ENCODE measurements at places on chromosomes 4 and X.

DNA sequence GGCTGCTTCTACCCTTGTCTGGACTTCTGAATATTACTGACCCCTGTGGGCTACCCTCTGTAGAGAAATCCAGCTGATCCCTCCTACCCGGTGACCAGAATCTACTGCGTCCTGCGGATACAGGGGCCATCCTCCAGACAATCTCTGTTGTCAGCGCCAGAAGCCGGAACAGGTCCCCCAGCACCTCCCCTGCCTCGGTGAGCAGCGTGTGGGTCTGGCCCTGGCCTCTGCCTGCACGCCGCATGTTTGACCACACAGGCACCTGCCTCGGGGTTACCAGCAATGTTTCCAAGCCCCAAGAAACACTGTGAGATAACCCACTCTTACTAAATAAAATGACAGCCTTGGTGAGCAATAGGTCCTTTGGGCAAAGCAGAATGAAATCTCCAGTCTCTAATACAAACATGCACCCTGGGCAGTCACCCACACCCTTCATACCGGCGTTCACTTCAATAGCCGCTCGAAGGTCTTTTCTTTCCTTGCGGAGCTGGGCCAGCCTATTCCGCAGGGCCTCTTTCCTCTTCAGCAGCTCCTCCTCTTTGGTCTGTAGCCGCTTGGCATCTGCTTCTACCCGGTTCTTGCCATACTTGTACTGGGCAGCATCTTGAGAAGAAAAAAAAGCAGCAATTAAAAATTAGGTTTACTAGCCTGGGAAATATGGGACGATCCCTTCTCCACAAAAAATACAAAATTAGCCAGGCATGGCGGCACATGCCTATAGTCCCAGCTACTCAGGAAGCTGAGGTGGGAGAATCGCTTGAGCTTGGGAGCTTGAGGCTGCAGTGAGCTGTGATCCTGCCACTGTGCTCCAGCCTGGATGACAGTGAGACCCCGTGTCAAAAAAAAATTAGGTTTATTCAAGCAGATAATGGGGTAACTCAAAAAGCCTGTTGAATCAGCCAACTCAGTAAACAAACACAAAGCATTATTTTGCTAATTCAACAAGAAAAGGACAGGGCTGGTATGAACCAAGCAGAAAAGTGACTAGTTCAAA, 165.1 kb downstream of the AFAP1 start:
- no peak for DNase-seq

DNA sequence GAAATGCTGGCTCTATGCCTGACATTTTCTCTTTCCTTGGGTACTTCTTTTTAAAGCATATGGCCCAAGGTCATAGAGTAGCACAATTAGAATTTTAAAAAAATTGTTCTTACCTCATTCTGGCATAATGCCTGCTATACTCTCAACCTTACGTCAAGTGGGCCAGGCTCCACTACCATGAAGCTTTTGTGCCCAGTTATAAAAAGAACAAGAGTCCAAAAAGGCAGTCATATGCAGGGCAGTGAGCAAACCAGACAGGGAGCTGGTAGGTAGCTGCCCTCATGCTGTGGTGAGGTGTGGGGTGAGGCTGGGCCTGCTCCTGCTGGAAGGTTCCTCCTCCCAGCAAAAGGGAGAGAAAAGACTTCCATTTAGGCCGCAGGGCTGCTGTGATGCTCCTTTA, 64.4 kb upstream of the UCP1 start:
- no peak for DNase-seq

DNA sequence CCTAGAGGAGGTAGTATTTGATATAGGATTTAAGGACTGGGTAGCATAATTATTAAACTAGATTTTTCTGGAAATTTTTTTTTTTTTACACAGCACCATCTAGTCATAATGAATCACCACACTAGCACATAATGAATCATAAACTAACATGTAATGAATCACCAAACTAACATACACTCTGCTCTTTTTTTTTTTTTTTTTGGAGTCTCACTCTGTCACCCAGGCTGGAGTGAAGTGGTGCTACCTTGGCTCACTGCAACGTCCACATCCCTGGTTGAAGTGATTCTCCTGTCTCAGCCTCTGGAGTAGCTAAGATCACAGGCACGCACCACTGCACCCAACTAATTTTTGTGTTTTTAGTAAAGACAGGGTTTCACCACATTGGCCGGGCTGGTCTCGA, 92.5 kb downstream of the FAM13A start:
- DNase-seq = peak; percentile 79

DNA sequence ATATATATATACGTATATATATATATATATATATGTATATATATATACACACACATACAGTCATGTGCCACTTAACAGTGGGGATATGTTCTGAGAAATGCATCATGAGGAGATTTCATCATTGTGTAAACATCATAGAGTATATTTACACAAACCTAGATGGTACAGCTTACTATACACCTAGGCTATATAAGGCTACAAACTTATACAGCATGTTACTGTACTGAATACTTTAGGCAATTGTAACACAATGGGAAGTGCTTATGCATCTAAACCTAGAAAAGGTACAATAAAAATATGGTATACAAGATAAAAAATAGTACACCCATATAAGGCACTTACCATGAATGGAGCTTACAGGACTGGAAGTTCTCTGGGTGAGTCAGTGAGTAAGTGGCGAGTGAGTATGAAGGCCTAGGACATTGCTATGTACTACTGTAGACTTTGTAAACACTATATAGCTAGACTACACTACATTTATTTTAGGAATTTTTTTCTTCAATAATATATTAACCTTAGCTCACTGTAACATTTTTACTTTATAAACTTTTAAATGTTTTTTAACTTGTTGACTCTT, 13.2 kb upstream of the CCSER1 start:
- DNase-seq = no peak

GRCh38 chr4:133694416-133694815, 507.2 kb downstream of the PABPC4L start:
- DNase-seq = no peak

DNA sequence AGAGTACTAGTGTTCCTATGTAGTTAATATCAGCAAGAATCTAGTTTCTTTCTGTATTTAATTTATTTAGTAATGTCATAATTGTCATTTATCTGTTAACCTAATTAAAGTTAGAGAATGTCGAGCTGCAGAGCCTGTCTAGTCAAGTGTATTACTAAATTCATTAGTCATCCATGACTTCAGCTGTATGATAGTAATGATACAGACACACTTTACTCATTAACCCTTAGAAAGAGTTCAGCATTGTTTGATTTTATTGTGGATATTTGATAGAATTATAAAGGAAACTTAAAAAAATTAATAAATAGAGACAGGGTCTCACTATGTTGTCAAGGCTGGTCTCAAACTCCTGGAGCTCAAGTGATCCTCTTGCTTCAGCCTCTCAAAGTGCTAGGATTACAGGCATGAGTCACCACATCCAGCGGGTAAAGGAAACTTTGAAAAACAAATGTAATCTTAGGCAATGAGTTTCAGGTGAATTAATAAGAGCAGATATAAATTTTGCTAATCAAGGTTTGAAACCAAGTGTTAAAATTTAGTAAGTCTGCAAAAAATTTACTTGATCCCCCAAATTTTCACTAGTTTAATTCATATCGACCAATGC, 110.6 kb downstream of the ANK2 start:
- DNase-seq = no peak

DNA sequence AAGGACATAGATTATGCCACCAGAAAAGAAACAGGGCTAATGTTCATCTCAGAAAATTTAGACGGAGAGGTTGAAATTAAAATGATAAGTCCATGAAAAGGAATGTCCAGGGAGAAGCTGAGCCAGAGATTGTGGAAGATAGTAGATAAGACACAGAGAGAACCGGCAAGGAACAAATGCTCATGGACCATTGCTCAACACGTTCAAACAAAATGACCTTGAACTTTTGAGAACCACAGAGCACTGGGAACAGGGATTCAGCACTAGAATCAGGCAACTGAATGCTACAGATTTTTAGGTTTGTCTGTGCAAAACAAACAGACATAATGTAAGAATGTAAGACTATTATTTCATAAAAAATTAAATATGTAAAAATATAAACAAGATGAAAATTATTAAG, 206.3 kb downstream of the PDGFC start:
- peak; percentile 41 for DNase-seq

DNA sequence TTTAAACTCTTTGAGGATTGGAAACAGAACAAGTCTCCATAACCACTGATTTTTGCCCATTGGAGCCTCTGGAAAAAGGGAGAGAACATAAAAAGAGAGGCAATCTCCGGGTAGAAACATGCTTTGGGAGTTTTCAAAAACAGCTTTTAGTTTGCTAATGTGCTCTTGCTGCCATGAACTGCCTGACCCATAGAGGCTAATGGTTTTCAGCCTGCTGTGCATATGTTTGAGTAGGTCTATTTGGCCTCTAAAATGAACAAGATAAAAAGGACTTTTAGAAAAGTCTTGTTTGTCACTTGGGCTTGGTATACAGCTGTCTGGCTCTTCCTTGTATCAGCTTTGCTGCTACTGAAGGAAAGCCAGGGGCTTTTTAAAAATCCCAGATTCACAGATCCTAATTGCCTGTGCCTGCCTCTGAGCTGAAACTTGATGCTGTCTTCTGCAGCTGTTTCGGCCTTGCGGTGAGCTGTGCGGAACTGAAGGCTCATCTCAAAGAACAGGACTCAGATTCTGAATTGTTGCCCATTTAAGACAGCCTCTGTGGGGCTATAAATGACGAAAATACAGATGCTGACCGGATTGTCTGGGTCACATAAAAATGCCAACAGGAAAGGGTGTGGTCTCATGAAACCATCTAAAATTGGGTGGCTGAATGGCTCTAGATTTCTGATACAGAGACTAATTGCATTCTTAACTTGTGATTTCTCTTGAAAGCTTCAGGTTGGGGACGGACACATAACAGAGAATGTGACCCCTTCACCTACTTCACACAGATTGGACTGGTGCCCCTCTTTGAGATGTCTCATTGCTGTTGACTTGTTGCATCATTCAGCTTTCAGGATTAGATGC, 18.4 kb upstream of the ZNF41 start:
- peak; percentile 68 for DNase-seq

- peak; percentile 37 for DNase-seq
Measured at GRCh38 chrX:65697915-65698796, 30.7 kb downstream of the MSN start.

DNA sequence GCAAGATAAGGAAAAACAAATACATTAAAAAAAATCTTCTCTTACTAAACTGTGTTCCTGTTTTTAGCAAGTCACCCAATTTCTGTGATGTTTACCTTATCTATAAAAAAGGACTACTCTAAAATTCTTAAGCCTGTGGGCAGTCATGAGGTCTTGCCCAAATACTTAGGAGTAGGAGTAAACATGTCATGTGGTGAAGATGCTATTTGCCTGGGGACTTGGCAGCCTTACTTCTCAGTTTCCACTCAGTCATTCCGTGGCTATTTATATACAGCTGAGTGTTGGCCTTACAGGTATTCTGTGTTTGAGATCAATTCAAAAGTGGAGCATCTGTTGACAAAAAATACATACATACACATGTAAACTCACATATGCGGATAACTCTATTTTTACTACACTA, 89.9 kb upstream of the TLR2 start:
- peak; percentile 67 for DNase-seq

- DNase-seq = no peak
Measured at GRCh38 chr4:23885943-23886590, 3.8 kb downstream of the PPARGC1A start.

DNA sequence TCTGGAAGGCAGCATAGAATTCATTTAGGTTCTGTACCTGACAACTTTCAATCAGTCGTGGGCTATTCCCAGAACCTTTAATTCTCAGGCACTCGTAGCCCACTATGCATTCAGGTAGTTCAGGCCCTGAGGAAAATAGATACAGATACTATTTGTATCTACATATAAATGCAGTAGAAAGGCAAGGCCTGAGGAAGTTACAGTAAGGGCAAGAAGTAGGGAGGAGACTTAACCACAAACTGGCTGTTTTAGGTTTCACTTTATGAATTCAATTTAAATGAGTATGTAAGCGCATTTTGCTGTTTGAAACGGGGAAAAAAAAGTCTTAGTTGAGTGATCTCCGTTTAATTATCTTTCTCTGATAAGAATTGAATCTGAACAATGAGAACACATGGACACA, 529.4 kb upstream of the ATOH1 start:
- no peak for DNase-seq

- no peak for DNase-seq
Measured at GRCh38 chrX:138711399-138712347, at the start of gene FGF13. Gene FGF13 (minus strand): TSS chrX:138711717. CDS start chrX:138711003, 714 bp downstream.

- peak; percentile 30 for DNase-seq
Measured at GRCh38 chrX:54479136-54480111, 16.6 kb downstream of the FGD1 start.

DNA sequence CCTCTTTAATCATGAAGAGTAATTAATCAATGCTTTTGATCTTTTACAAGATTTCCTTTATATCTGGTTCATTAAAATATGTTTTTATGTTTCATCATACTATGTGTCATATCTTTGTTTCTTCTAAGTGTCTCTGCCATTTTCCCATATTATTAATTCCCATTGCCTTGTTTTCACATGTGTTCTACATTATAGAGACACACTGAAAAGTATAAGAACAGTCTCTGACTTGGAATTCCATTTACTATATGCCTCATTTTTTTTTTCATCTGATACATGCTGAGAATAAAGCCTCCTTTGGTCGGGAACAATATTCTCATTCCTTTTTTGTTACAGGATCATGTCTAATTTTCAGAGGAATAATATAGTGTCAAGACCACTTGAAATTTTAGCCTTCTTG, 4.3 kb downstream of the BANK1 start:
- no peak for DNase-seq

DNA sequence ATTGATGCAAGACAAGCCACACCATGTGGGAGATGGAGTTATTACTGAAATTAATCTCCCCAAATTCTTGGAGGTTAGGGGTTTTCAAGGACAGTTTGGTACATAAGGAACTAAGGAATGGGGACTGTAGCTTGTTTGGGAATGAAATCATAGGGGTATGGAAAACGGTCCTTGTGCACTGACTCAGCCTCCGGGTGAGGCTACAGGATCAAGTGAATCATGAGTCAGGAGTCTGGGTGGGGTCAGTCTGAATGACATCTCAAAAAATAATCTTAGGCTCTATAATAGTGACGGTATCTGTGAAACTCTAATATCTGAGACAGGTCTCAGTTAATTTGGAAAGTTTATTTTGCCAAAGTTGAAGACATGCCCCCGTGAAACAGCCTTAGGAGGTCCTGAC, 128.5 kb upstream of the CYSLTR1 start:
- no peak for DNase-seq

- DNase-seq = peak; percentile 87
Measured at GRCh38 chr4:168978001-168978700, 31.9 kb downstream of the CBR4 start.

DNA sequence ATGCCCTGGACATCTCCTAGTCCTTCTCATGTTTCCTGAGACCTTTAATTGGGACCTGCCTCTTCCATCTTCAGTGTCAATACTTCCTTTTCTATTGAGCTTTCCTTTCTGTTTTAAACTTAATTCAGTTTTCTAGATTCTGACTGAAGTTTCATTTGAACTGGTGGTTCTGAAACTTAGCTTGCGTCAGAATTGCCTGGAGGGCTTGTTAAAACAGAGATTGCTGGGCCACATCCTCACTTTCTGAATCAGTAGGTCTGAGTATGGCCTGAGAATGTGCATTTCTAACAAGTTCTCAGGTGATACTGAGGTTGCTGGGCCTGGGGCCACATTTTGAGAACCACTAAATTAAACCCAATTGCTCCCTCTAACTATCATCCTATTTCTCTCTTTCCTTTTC, 152.1 kb upstream of the DGKK start:
- no peak for DNase-seq

- peak; percentile 45 for DNase-seq
Measured at GRCh38 chr4:7649741-7650531, 215.2 kb upstream of the PSAPL1 start.

Data from cardiac fibroblast (primary cell).